ENCODE measurements at places on chromosomes 7 and 10. TPM values are rescaled to one million over a fixed set of nuclear protein-coding genes. Genes with fewer than 3 reads are reported as not detected.

Gene TUBB8
- not detected for total RNA-seq

Gene GPR15LG
- not detected for total RNA-seq

Gene CHCHD2
- total RNA-seq: 302 TPM

Gene ZNF735
- not detected for total RNA-seq

Gene TMEM106B
- 25.9 TPM for total RNA-seq

Gene ZNF467
- total RNA-seq: 2.6 TPM

Gene LBX1
- total RNA-seq: not detected

Gene C10orf62
- total RNA-seq: not detected

Gene ACTR3C
- total RNA-seq: not detected

Gene HOXA13
- total RNA-seq: not detected

Gene CDH23
- under 0.01 TPM for total RNA-seq

Gene NUDT5
- 58.9 TPM for total RNA-seq

Gene DLX6
- total RNA-seq: not detected

Gene GPR158
- total RNA-seq: under 0.01 TPM

Gene WEE2
- total RNA-seq: not detected

Gene CRPPA
- total RNA-seq: 0.85 TPM

Gene MBL2
- total RNA-seq: not detected

Gene CDC14C
- total RNA-seq: not detected

Gene OPALIN
- not detected for total RNA-seq

Gene PAPOLB
- total RNA-seq: under 0.01 TPM

Gene EPO
- total RNA-seq: not detected

Gene SFXN4
- 11.6 TPM for total RNA-seq

Gene CADPS2
- total RNA-seq: 53.7 TPM

Gene SLC39A12
- total RNA-seq: under 0.01 TPM

Gene TFPI2
- total RNA-seq: 79.7 TPM

Gene ABCC2
- total RNA-seq: 1.0 TPM

Gene EVX1
- not detected for total RNA-seq

Gene ZNF736
- 7.9 TPM for total RNA-seq

Gene FAM25G
- not detected for total RNA-seq

Gene PNLIPRP2
- not detected for total RNA-seq

Gene AIMP2
- 56.3 TPM for total RNA-seq

Gene JAKMIP3
- under 0.01 TPM for total RNA-seq

Gene MSMB
- total RNA-seq: 0.27 TPM

Gene METTL2B
- total RNA-seq: 29.5 TPM

Gene CRTAC1
- total RNA-seq: 0.28 TPM

Gene ITGB8
- total RNA-seq: 7.1 TPM

Gene ZSCAN21
- 6.8 TPM for total RNA-seq

Gene DPY19L1
- 64.9 TPM for total RNA-seq

Gene PRKAR2B
- total RNA-seq: 32.2 TPM

Gene MOSPD3
- total RNA-seq: 4.2 TPM
